ENCODE measurements at places on chromosomes 3 and 15.

GRCh38 chr15:69868756-69869155 is 229.0 kb downstream of the TLE3 start:
- no peak for DNase-seq

GRCh38 chr15:86623236-86623635 is 543.6 kb downstream of the AGBL1 start:
- no peak for DNase-seq

- DNase-seq: no peak
Measured at GRCh38 chr3:126515066-126515706, 2.4 kb downstream of the UROC1 start.

- DNase-seq: no peak
Measured at GRCh38 chr3:72144773-72145505, 360.0 kb upstream of the PROK2 start.

DNA sequence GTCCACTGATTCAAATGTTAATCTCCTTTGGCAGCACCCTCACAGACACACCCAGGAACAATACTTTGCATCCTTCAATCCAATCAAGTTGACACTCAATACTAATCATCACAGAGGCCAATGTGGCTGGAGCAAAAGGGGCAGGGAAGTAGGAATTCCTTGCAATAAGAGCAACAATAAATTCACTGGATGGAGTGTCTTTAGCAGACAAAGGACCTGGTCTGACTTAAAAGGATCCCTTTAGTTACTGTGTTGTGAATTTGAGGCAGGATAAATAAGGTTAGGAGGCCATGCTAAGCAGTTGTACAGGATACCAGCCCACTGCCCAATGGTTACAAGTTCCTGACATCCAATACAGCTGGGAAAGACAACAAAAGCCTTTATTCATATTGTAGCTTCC is 12.3 kb upstream of the GFM1 start:
- DNase-seq: no peak

DNA sequence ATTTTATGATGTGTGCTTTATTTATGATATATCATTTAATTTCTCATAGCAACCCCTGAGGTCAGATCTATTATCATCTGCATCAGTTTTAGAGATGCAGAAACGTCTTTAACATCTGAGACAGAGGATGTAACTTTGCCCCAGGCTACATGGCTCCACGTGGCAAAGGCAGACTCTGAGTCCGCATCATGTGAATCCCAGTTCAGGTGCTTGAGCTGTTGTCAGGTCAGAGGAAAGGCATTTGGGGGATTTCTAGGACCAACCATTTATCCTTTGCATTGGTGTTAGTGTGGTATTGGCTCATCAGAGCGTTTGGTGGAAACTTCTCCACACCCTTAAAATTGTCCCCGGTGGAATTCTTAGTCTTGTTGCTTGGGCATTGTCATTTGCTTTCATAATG is 10.8 kb downstream of the CACNA2D3 start:
- no peak for DNase-seq

DNA sequence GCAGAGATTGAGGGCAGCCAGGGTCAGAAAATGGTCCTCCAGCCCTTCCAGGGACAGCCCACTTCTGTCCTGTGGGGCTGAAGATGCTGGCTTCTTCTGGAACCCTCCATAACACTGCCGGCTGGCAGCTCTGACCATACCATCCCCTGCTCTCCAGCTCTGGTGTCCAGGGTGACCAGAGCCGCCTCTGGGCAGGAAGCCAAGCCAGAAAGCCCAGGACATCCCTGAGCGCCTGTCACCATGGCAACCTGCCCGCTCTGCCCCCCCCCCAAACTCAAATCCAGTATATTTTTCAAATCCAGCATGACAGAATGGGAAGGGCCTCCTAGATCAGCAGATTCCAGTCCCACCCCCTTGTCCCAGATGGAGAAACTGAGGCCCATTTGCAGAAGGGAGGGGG is 420 bp upstream of the TMIE start:
- no peak for DNase-seq

- no peak for DNase-seq
Measured at GRCh38 chr3:64382153-64382552, 156.9 kb upstream of the PRICKLE2 start.

DNA sequence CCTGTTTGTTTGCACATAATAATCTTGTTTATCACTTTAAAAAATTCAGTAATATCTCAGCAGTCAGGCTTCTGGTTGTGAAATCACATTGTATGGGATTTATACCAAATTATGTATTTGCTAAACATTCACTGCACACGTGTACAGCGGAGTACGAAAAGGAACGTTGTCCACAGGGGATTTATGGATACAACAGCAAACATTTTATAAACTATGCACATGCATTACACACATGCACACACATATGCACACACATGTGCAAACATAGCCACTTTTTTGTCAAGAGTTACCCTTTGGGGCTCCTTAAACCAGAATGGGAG is 150.5 kb downstream of the LRRK1 start:
- no peak for DNase-seq

DNA sequence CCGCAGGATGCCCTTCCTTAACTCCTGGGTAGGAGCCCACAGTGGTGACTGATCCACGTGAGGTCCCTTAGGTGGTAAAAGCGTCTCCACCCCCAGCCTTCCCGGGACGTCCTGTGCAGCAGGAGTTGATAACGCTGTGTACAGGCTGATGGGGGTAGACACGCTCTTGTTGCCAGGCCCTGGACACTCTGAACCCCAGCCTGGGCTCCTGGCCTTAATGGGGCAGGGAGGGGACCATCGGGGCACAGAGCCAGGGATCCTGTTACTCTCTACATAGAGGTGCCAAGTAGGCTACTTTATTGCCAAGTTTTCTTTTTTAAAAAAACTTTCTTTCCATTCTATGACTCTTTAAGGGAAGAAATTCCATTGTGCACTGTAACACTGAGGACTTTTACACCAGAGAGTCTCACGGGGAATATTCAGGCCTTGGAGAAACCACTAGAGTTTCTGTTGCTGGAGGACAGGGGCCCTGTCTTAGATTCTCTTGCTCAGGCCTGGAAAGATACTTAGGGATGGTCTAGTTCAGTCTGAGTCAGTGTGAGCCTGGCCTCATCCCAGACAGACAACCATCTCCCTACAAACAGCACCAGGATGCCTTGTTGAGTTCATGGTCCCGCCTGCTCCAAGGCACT is 104.3 kb upstream of the RNU6-1 start:
- DNase-seq: no peak

DNA sequence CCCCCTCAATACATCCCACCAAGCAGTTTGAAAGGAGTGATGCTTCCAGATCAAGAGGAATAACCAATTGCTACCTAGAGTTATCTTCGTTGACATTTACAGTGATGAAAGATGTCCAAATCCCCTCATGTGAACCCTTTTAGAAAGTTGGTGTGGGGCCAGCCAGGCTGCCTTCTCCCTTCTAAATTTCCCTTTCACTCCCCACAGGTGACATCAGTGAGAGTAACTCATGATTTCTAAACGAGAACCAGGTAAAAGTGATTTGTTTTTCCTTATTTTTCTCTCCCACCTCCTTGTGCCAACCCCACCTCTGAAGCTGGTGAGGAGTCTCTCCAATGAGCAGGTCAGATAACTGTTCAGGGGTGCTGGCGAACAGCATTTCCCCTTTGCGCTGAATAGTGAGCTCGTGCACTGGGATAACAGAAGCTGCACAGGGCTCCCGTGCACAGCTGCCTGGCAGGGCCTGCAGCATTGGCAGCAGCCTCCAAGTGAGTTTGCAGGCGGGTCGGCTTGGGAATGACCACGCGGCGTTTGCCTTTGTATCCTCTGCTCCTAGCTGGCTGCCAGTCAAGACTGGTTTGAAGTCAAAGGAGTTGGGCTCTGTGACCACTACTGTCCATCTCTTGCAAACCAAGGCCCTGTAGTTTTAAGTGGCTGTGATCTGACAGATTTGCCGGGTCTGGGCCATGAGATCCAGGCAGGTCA is 70.2 kb upstream of the CORO2B start:
- DNase-seq: no peak

GRCh38 chr3:193848547-193848946 is 255.5 kb downstream of the OPA1 start:
- DNase-seq: no peak

DNA sequence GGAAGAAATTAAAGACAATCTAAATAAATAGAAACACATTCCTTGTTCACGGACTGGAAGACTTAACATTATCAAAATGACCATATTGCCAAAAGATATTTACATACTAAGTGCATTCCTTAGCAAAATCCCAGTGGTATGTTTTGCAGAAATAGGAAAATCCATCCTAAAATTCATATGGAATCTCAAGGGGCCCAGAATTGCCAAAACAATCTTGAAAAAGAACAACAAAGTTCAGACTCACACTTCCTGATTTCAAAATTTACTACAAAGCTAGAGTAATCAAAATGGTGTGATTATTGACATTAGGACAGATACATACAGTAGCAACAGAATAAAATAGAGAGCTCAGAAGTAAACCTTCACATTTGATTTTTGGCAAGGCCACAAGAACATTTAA is 515.5 kb downstream of the OCA2 start:
- no peak for DNase-seq

DNA sequence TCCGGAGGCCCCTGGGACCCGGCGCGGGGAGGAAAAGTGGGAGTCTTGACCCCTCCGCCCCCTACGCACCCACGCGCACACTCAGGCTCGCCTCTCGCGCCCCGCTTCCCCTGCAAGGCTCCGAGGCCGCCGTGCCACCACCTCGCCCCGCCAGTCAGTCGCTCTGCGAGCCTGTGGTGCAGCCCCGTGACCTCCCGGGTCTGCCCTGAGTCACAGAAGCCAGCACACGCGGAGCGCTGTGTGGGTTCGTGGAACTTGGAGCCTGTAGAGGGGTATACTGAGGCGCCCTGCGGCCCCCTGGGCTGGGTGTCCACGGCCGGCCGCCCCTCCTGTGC is 380 bp upstream of the ALS2CL start:
- DNase-seq: no peak

- no peak for DNase-seq
Measured at GRCh38 chr3:189170559-189170958, 1.2 kb upstream of the TPRG1 start.

Measured in amniotic stem cell (primary cell).